ENCODE measurements at places on chromosomes 1 and 21. TPM values are rescaled to one million over a fixed set of nuclear protein-coding genes. Genes with fewer than 3 reads are reported as not detected.

Gene NTRK1
- total RNA-seq: 49.8 TPM

Gene ZNF593OS
- not detected for total RNA-seq

Gene PLA2G2D
- not detected for total RNA-seq

Gene SMYD3
- 21.7 TPM for total RNA-seq

Gene PKP1
- total RNA-seq: not detected

Gene TMEM201
- total RNA-seq: 38.7 TPM

Gene MECR
- total RNA-seq: 34.5 TPM

Gene VCAM1
- 0.10 TPM for total RNA-seq

Gene TRIM17
- 1.4 TPM for total RNA-seq

Gene OR2L5
- total RNA-seq: not detected

Gene REN
- not detected for total RNA-seq

Gene CD53
- total RNA-seq: 204 TPM

Gene ZNF697
- total RNA-seq: 3.0 TPM

Gene OR2W3
- 0.22 TPM for total RNA-seq

Gene TMEM9
- 13.2 TPM for total RNA-seq

Gene RGS18
- total RNA-seq: not detected

Gene SDC3
- total RNA-seq: 0.34 TPM

Gene SLC25A34
- total RNA-seq: 1.8 TPM

Gene WNT3A
- not detected for total RNA-seq

Gene IL20
- total RNA-seq: not detected

Gene RGL1
- total RNA-seq: 2.8 TPM
